ENCODE measurements at places on chromosomes 6 and 20.

DNA sequence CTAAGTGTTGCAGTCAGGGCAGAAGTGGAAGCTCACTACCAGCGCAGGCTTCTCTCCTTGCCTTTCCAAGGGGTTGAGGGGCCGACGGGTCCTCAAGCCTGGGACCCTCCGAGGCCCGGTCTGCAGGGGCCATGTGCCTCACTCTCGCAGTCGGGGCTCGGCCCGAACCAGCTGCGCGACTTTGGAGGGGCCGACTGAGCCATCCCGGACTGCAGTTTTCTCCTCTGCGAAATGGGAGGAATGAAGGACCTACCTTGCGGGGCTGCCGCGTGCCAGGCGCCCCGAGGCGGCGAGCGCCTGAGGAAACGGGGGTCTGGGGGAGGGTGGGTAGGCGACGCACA is 5.6 kb downstream of the LZTS3 start:
- DNase-seq: no peak

- no peak for DNase-seq
Measured at GRCh38 chr6:124203812-124204167, 400.1 kb downstream of the NKAIN2 start.

- peak; percentile 61 for DNase-seq
Measured at GRCh38 chr6:158631678-158632537, 12.6 kb downstream of the DYNLT1 start.

- DNase-seq: no peak
Measured at GRCh38 chr6:121944354-121944753, 455.1 kb upstream of the HSF2 start.

DNA sequence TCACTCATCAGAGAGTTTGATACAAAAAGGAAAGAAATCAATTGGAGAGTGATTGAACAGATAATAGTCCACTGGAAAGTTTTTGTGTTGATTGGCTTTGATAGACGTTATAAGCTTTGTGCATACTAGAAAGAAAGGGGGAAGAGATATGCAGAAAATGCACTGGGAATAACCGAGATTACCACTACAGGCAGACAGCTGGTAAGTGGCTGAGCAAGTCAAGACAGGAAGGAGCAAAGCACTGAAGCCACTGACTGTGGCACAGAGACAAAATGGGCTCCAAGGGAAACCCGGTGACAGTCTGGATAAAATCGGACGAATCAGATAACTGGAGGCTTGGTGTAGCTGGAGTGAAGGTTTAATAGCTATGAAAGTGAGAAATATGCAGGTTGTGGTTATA is 209.0 kb downstream of the SIM1 start:
- no peak for DNase-seq

- DNase-seq: peak; percentile 16
Measured at GRCh38 chr6:163950159-163950558, 535.6 kb downstream of the QKI start.

DNA sequence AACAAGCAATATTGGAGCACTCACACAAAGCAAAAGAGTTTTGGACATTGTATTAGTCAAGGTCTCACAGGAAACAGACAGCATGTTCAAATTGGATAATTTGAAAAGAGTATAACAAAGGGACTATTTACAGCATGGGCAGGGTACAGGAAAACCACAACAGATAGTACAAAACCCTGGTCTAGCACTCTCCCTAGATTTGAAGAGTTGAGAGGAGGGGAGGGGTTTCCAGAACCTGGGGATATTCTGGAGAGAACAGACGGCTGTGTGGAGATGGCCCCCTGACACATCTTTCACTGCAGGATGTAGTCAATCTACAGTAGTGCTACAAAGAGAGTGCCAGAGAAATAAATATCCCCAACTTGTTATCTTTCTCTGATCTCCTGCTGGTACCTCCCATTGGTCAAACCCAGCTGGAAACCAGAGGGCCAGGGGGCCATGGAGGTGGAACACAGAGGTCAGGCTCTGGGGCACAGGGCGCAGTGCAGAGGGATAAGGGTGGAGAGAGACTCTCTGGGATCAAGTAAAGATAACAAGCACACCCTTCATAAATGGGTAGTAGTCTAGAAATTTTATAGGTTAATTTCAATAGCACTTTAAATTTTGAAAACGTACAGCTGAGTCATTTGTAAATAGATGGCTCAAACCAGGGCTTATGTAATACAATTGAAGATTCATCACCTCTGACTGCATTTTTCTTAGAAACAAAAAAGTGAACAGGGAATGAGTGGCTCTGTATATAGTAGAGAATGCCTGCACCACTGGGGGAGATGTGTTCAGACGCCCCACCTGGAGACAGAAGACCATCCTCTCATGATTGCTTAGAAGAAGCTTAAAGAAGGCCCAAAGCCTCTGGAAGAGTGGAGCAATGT is 25.7 kb downstream of the RCAN2 start:
- DNase-seq: peak; percentile 58

DNA sequence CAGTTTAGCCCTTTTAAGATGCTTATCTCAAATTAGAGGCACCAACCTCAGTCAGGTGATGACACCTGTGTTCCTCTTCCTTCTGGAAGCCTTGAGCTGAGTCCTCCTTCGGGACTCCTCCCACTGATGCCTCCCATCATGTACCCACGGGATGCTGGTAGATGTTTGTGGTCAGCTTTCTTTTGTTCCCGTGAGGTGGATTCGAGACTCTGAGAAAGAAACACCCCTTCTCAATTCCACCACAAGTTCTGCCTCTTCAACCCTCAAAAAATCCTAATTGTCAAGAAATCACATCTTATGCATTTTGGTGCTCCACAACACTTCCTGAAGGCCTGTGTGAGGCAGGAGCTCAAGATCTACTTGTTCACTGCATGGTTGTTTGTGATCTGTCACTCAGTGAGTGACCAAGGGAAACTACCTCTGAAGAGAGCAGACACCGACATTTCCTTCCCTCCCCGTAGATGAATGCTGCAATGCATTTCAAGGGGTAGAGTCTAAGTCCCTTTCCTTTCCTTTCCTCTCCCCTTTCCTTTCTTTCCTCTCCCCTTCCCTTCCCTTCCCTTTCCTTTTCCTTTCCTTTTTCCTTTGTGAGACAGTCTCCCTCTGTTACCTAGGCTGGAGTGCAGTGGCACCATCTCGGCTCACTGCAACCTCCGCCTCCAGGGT is 50.5 kb downstream of the PCNA start:
- no peak for DNase-seq

DNA sequence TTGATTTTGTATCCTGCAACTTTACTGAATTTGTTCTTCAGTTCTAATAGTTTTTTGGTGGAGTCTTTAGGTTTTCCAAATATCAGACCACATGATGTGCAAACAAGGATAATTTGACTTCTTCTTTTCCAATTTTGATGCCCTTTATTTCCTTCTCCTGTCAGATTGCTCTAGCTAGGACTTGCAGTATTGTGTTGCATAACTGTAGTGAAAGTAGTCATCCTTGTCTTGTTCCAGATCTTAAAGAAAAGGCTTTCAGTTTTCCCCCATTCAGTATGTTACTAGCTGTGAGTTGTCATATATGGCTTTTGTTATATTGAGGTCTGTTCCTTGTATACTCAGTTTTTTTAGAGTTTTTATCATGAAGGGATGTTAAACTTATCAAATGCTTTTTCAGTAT is 4.6 kb downstream of the MICB start:
- no peak for DNase-seq

- no peak for DNase-seq
Measured at GRCh38 chr6:134010974-134011373, 41.5 kb downstream of the SLC2A12 start.

- no peak for DNase-seq
Measured at GRCh38 chr20:52342913-52343312, 151.3 kb upstream of the ZFP64 start.

GRCh38 chr6:23692184-23692583 is 433.8 kb upstream of the NRSN1 start:
- DNase-seq: no peak

- DNase-seq: peak; percentile 29
Measured at GRCh38 chr6:66496659-66497058, 789.6 kb upstream of the EYS start.

GRCh38 chr6:126672649-126673048 is 332.7 kb downstream of the CENPW start:
- no peak for DNase-seq

DNA sequence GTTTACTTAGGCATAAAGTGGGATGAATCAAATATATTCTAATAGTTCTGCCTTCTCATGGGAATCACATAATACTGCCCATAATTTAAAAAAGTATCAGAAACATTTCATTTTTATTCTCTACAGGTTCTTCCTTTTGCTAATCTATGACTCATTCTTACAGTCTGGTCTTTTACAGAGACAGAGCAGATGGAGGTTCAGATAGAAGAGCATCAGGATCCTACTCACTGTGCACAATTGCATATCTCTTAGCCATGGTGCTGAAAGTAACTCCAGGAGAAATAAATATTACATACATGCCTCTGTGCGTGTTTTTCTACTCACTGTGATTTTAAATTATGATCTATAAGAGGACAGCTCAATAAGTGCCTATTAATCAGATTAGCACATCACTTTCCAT is 16.3 kb upstream of the OR2B6 start:
- peak; percentile 58 for DNase-seq

- no peak for DNase-seq
Measured at GRCh38 chr6:79810185-79810705, 137.1 kb downstream of the ELOVL4 start.

- no peak for DNase-seq
Measured at GRCh38 chr6:27775796-27776184, 136.4 kb downstream of the OR2B2 start.
